ENCODE measurements at places on chromosomes 13 and 19.
A peak's percentile ranks its signal among the peaks of the same experiment; 100 is the strongest.

DNA sequence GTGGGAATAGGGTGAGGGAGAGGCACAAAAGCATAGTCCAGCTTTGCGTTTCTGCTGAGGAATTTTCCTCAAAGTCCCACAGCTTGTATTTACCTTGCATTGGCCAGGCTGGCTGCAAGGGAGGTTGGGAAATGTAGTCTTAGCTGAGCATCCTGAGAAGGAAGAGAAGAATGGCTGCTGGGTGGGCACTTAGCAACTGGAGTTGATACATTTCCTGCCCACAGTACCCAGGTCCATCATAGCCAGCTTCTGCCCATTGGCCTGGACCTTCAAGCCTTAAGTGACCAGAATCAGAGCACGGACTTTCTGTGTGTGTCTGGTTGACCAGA lies 112.4 kb downstream of the SIPA1L3 start:
- no peak for DNase-seq

- DNase-seq, result no peak
Observed at GRCh38 chr13:101648766-101649487, 196.5 kb downstream of the ITGBL1 start.

GRCh38 chr13:64528838-64529237 lies 2701.3 kb downstream of the PCDH9 start:
- no peak for DNase-seq

DNA sequence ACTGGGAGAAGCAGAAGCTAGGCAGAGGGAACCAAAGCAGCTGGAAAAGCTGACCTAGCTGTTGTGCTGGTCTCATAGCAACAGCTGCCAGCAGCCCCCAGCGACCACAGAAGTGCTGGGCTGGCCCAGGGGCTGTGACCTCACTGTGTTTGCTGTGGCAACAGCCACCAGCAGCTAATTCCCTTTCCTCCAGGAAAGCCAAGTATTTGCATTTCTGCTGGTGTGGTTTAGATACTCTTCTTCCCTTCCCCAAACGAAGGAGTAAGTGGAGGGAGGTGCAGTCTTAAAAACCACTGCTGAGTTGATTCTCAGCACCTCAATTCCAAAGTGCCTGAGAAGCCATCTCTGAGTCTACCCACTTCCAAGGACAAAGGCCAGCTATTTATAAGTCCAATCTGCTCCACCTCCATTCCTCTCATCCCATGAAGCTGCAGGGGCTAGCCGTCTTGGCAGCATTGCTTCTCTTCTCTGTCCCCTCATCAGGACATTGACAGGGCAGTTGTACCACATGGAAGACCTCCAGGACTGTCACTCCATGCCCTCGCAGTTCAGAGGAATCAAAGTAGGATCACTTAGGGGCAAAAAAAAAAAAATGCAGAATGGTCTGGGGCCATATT lies 11.5 kb upstream of the CCDC97 start:
- DNase-seq, result peak; percentile 65

GRCh38 chr19:45791744-45792469 lies 738 bp downstream of the DMWD start:
- DNase-seq, result no peak

DNA sequence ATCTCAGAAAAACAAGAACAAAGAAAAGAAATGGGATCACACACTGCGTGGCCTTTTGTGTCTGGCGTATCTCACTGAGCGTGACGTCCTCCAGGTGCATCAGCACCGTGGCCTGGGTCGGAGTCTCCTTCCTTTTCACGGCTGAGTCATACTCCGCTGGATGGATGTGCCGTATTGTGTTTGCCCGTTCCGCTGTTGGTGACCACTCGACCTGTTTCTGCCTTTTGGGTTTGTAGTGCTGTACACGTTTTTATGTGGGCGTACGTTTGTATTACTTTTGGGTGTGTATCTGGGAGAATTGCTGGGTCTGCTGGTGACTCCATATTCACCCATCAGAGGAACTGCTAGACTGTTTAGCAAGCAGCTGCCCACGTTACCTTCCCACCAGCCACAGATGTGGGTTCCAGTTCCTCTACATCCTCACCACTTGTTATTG lies 11.4 kb downstream of the ARID3A start:
- no peak for DNase-seq

- DNase-seq, result no peak
Observed at GRCh38 chr19:5889288-5889971, 14.2 kb downstream of the NDUFA11 start.

- DNase-seq, result no peak
Observed at GRCh38 chr13:33692531-33692930, 125.4 kb upstream of the RFC3 start.

- peak; percentile 80 for DNase-seq
Observed at GRCh38 chr13:30739761-30740642, 4.7 kb downstream of the ALOX5AP start.

- DNase-seq, result no peak
Observed at GRCh38 chr19:30695171-30695875, 323.1 kb downstream of the ZNF536 start.

DNA sequence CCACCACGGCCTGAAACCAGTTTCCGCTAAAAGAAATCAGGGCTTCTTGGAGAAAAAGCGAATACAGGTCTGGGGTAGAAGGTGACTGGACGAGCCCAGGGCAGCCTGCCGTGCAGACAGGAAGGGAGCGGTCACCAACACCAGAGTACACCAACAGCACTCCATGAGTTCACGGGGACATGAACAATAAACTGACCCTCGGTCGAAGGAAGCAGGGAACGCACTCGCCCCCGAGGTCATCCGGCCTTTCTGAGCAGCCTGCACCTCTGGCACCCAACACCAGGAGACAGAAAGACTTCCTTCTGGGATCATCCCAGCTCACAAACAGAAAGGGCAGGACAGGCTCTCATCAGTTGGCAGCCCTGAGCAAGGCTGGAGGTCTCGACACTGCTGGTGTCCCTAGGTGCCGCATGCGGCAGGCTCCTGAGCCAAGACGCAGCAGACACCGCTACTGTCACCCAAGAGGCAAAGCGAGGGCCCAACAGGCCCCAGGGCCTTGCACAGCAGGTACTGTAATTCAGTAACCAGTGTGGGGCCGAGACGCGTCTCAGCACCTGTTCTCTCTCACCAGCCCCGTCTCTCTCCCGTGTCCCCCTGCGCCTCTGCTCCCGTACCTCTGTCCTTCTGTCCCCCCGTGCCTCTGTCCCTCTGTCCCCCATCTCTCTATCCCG lies 18.0 kb downstream of the DCUN1D2 start:
- DNase-seq, result no peak

DNA sequence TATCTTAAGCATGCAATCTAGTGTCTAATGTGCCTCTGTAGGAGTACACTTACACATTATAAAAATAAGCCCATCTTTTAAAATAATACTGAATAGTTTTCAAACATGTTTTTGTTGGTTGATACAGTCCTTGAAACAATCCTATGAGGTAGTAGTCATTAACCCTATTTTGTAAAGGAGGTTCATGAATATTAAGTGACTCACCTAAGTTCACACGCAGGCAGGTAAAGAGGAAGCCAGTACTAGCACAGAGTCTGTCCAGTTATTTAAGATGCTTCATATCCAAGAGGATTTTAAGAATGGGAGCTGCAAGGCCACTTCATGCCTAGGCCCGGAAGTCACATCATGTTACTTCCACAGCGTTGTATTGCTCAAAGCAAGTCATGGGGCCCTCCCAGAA lies 121.0 kb upstream of the MAB21L1 start:
- no peak for DNase-seq

DNA sequence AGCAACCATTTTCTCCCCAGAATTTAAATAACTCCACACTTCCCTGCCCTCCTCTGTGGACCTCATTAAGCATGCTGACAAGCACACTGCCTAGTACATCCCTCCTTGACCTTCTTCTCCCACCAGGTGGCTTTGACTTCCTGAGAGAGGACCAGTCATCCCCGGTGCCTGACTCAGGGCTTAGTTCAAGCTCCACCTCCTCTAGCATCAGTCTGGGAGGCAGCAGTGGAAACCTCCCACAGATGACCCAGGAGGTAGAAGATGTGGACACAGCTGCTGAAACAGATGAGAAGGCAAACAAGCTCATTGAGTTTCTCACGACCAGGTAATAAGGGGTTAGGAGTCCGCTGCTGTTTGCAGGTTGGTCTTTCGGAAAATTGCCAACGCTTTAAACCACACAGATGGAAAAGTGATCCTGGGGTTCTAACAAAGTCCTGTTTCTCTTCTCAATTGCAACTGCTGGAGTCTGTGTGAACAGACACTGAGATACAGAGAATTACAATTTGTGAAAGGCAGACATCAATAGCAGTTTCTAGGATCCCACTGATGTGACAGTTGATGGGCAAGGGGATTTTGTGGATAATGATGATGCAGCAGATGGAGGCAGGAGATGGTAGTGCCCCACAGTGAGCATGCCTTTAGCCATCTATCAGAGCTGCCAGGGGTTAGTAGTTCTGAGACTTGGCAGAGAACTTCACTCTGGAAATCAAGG lies 86.7 kb downstream of the ZAR1L start:
- DNase-seq, result no peak

- no peak for DNase-seq
Observed at GRCh38 chr13:41616151-41616550, 158.8 kb downstream of the RGCC start.

DNA sequence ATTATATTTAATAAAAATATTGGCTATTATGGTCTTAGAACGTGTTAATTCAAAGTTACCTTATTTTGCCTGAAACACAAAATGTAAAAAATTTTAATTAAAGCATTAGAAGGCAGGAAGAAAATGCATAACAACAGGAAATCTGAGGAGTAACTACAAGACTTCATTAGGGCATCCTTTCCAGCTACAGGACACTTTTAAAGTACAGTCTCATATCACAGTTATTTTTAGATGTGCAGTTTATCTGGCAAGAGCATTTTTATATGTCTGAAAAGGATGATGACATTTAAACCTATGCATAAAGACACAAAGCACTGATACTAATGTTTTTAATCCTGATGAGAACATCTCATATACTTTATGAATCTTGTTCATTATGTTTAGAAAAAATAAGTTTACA lies 247.5 kb downstream of the VWA8 start:
- no peak for DNase-seq

DNA sequence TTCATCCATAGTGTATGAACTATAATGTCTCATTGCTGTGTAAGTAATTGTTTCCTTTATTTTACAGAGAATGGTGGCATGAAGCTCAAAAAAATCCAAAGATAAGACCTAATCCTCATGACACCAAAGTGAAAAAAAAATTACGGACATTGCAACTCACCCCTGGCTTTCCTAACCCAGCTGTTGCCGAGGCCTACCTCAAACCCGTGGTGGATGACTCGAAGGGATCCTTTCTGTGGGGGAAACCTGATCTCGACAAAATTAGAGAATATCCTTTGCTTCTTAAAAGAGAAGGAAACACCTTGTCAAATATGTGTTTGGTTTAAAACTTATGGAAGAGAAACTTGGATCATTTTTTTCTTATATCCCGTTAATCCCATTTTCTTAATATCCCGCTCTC lies 26.3 kb downstream of the ERCC5 start:
- DNase-seq, result no peak

GRCh38 chr13:105643966-105644365 lies 891.5 kb downstream of the EFNB2 start:
- no peak for DNase-seq

GRCh38 chr13:79946556-79946955 lies 394.4 kb downstream of the SPRY2 start:
- DNase-seq, result no peak

DNA sequence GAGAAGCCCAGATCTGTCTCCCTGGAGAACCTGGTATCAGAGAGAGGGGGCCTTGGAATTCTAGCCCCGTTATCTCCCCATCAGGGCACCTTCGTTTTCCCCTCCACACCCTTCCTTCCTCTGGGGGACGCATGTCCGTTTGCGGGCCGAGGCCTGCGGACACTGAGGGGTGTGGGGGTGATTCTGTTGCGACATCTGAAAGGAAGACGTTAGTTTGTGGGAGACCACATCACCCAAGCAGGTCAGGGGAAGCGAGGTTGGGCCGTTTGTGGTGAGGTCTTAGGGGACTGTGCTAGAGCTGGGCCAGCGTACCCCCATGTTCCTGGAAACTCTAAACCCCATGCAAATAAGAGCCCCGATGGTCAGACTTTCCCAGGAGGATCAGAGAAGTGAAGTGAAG lies 3.7 kb upstream of the HSH2D start:
- DNase-seq, result no peak

DNA sequence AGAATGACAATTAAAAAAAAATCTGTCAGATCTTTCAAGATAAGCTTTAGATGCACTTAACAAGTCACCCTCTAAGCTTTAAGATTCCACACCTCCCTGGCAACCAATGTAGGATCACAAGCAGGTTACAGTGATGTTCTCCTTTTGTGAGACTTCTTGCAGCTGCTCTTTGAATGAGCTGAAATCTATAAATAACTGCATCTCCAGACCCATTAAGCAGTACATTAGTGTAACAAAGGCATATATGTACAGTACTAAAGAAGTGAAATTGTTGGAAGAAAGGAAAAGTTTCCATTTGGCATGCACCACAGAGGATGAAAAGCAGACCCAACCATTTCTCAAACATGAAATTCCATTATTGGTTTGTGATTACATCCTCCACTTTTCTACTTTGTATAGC lies 364.7 kb downstream of the ENOX1 start:
- no peak for DNase-seq

- DNase-seq, result peak; percentile 34
Observed at GRCh38 chr13:111046590-111047141, 68.4 kb upstream of the ARHGEF7 start.

DNA sequence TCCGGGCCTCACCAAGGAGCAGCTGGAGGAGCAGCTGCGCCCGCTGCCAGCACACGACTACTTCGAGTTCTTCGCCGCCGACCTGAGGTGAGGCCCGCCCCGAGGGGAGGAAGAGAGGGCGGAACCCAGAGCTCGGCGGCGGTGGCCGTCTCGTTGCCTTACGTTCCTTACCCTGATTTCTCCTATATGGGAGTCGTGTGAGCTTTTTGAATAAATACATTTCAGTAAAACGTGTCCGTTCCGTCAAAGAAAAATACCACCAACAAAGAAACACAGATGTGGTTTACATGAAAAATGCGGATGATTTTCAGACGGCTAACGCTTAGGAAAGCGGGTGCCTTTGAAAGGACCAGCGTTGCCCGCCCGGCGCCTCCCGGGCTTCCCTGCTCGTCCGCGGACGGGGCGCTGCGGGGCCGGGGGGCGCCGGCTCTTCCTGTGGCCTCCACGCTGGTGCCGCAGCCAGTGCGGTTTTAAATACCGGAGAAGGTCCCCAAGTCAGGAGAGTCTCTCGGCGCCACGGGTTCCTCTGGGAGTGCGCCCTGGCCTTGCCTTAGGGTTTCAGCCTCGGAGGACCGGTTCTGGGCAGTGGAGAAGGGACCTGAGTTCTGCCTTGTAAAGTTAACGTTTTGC lies 755 bp downstream of the UPF3A start:
- DNase-seq, result peak; percentile 86

All from adipocyte (in vitro differentiated cells).